ENCODE measurements at places on chromosomes 6 and 20. TPM values are rescaled to one million over a fixed set of nuclear protein-coding genes. Genes with fewer than 3 reads are reported as not detected.

Gene PAX1
- total RNA-seq: not detected

Gene LATS1
- 24.0 TPM for total RNA-seq

GRCh38 chr6:133855276-133855990 is 33.5 kb upstream of the TCF21 start:
- no peak overlapping the region for H3K27ac ChIP-seq
- peak overlapping the region; percentile 67 for H3K4me3 ChIP-seq
- peaks cover 55% of the 10 kb centered on the region for H3K27me3 ChIP-seq
- DNase-seq: no peak

DNA sequence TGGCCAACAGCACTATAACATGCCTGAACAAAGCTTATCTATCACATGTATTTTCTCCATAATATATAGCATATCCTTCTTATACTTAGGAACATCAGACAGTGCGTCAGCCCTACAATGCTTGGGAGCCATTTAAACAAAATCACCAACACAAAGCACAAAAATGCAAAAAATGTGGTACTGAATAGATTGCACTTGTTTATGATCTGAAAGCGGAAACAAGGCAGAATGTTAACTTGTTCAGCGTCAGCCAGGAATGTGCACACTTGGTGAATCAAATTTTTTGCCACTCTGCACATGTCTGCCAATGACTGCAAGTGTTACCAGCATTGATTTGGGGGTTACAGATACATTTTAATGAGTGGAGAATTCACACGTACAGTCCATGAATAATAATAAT is 14.8 kb downstream of the SLC35A1 start:
- H3K27me3 ChIP-seq: no peaks in the 10 kb centered on the region
- no peak overlapping the region for H3K4me3 ChIP-seq
- no peak for DNase-seq
- H3K36me3 ChIP-seq: peaks cover 3% of the 10 kb centered on the region

DNA sequence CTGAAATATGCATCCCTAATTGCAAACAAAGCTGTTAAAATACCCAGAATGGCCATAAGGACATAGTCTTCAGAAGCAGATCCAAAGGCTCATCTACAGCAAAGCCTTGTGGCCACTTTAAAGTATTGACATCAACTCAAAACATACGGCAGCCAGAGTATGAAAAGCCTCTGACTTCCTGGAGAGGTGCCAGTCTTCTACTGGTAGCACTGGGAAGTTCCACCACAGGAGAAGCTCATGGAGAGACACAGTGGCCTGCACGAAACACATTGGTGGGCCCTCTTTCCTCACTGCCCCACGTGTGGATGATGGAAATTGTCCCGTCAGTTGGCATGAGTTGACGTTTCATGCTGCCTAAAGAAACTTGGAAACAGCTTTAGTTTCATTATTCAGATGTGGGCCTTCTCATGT is 202.6 kb upstream of the HEY2 start:
- peaks cover 20% of the 10 kb centered on the region for H3K27me3 ChIP-seq
- DNase-seq: no peak
- no peaks in the 10 kb centered on the region for H3K4me1 ChIP-seq
- no peak overlapping the region for H3K27ac ChIP-seq
- no peaks in the 10 kb centered on the region for H3K36me3 ChIP-seq

Gene XKR7
- not detected for total RNA-seq

DNA sequence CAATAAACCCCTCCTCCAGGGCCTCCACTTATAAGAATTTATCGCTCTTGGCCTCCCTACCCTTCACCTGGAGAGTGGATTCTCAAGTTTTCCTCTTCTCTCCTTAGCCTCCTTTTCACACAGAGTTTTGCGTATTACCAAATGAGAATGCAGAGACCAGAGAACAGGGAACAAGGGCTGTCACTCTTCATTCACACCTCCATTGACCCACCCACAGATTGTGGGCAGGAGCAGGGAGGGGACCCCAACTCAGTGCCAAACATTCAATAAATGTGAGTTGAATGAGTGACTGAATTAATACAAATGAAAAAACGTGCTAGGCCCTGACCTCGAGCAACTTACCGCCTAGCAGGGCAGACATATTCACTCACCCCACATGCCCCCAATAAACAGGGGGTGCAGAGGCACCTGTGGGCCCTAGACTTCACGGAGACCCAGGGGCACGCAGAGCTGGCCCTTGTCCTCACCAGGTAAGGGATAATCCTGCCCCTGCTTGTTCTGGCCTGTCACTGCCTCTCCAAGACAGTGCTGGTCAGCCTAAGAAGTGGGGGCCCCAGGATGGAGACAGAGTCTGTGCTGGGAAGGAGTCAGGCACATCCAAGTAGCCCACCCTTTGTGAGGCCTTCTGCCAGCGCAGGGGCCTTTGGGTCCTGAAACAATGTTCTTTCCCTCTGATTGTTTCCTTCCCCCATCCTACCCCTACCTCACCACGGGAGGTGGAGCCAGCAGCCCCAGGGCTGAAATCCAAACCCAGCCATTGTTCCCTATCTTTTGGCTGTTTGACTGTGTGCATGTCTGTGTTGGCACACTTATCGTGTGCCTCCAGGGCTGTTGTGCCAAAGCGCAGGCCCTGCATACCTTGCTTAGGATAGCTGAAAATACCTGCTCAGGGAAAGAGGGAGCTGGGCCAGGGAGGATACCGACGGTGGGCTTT is 8.4 kb upstream of the TJAP1 start:
- H3K27me3 ChIP-seq: peaks cover 25% of the 10 kb centered on the region
- H3K36me3 ChIP-seq: no peaks in the 10 kb centered on the region
- no peak for DNase-seq
- no peaks in the 10 kb centered on the region for H3K4me1 ChIP-seq
- no peak overlapping the region for H3K27ac ChIP-seq
